Activated T-helper 1 cell treated with anti-CD3 and anti-CD28 coated beads, Interleukin-2, amount 50 U/mL, for 16 hours (primary cell): ENCODE measurements at places on chromosomes 16 and 17.

DNA sequence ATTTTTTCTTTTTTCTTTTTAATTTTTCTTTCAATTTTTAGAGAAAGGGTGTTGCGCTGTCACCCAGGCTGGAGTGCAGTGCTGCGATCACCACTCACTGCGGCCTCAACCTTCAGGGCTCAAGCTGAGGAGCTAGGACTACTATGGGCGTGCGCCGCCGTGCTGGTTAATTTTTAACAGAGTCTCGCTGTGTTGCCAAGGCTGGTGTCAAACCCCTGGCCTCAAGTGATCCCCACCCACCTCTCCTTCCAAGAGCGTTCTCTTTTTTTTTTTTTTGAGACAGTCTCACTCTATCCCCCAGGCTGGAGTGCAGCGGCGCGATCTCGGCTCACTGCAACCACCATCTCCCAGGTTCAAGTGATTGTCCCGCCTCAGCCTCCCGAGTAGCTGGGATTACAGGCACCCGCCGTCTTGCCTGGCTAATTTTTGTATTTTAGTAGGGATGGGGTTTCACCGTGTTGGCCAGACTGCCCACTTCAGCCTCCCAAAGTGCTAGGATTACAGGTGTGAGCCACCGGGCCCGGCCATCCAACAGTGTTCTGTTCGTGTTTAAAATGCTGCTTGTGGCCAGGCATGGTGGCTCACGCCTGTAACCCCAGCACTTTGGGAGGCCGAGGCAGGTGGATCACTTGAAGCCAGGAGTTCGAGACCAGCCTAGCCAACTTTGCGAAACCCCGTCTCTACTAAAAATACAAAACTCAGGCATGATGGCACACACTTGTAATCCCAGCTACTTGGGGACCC, 14.5 kb upstream of the RPL13 start:
- no peak for DNase-seq

- no peak for DNase-seq
Observed at GRCh38 chr17:76138234-76138895, 2.7 kb downstream of the FOXJ1 start.

GRCh38 chr16:65121870-65122723, at the start of gene CDH11:
Gene CDH11, minus strand, starts transcription at chr16:65122063. Its CDS starts 117,194 bp downstream, at chr16:65004869.
- DNase-seq, result no peak

- DNase-seq, result no peak
Observed at GRCh38 chr17:7530023-7530900, 18.6 kb upstream of the TNFSF12 start.

GRCh38 chr17:64245218-64246145, 17.6 kb downstream of the TEX2 start:
- DNase-seq, result no peak

- DNase-seq, result no peak
Observed at GRCh38 chr16:79871906-79872305, 271.4 kb upstream of the MAF start.

- DNase-seq, result no peak
Observed at GRCh38 chr16:68091380-68092261, 6.5 kb downstream of the NFATC3 start.

DNA sequence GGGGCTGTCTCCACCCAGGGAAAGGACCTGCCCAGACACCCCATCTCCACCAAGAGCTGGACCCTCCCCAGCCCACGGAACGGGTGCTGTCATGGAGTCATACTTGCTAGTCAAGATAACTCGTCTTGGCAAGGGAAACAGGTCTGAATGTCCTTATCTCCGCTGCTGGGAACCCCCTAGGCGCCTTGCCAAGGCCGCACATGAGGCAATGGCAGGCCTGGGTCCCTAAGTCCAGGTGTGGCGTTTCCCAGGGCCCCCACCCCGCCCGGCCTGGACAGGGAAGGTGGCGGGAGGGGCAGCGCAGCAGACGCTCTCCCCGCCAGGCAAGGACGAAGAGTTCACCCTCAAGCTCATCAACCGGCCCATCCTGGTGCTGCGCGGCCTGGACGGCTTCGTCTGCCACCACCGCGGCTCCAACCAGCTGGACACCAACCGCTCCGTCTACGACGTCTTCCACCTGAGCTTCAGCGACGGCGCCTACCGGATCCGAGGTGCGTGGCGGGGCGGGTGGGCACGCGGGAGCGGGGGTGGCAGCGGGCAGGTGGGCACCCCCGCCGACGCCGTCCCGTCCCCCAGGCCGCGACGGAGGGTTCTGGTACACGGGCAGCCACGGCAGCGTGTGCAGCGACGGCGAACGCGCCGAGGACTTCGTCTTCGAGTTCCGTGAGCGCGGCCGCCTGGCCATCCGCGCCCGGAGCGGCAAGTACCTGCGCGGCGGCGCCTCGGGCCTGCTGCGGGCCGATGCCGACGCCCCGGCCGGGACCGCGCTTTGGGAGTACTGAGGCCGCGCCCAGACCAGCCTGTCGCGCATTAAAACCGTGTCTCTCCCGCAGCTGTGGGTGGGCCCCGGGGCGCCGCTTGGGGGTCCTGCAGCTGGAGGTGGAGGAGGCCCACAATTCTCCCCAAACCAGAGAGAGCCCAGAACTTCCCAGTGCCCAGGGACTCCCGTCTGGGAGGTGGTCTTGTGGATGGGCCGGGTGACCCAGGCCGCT, 8.4 kb downstream of the FSCN2 start:
- DNase-seq, result no peak

DNA sequence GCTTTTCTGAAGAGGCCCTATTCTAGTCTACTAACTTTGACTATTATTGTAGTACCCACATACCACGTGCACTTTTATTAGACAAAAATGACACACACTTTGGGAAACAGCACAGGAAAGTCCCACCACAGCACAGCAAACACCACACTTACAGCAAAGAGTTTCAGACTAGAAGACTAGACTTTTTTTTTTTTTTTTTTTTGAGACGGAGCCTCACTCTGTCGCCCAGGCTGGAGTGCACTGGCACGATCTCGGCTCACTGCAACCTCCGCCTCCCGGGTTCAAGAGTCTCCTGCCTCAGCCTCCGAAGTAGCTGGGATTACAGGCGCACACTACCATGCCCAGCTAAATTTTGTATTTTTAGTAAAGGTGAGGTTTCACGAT, 20.1 kb downstream of the YWHAE start:
- no peak for DNase-seq

- DNase-seq, result no peak
Observed at GRCh38 chr16:81522108-81522701, 77.6 kb downstream of the CMIP start.

- DNase-seq, result no peak
Observed at GRCh38 chr17:49342575-49342936, 19.5 kb downstream of the ZNF652 start.
